Thoracic aorta (tissue), 2 donors: ENCODE measurements at places on chromosomes 11 and 22.

GRCh38 chr11:74033046-74033445 is 24.2 kb upstream of the UCP3 start:
- no peak for DNase-seq
- no peaks in the 10 kb centered on the region for H3K27me3 ChIP-seq
- H3K36me3 ChIP-seq = peaks cover 16% of the 10 kb centered on the region
- peaks cover 11% of the 10 kb centered on the region for H3K4me1 ChIP-seq
- no peak overlapping the region for H3K27ac ChIP-seq
- no peak overlapping the region for H3K4me3 ChIP-seq

DNA sequence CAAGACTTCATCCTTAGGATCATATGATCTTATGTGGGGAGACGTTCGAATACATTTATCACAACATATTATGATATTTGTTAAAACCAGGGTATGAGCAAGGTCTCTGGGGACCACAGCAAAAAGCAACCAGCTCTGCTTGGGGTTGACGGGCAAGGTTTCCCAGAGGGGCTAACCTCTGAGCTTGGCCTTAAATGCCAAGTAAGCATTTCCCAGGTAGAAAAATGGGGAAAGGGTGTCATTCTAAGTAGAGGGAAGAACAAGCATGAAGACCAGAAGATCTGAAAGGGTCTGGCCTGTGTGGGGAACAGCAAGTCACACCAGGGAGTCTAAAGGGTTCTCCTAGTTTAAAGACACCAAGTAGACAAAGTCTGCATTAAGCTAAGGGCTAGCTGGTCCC is 24.1 kb downstream of the CLMP start:
- no peak overlapping the region for H3K27ac ChIP-seq
- H3K27me3 ChIP-seq = no peaks in the 10 kb centered on the region
- peaks cover 44% of the 10 kb centered on the region for H3K4me1 ChIP-seq
- no peaks in the 10 kb centered on the region for H3K36me3 ChIP-seq
- no peak for DNase-seq

- H3K36me3 ChIP-seq = peaks cover 5% of the 10 kb centered on the region
- H3K27ac ChIP-seq = no peak overlapping the region
- H3K4me1 ChIP-seq = no peaks in the 10 kb centered on the region
Measured at GRCh38 chr22:46185283-46185682, 35.0 kb downstream of the PPARA start.

DNA sequence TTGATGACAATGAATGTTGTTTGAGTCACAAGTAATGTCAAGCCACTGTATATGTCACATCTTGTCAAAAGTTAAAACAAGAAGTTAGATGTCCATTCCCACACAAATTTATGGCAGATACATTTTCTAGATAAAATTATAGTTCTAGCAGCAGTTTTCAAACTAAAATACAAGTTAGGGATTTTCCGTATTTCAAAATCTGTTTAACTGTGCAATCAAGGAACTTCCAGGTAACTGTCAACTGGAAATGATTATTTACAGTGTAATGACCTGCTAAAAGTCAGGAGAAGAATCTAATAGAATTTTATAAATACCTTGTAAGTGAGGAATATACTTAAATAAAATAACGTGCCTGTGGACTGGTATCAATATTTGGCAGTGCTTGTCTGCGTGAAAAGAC is 111.5 kb downstream of the PDE3B start:
- H3K27ac ChIP-seq = no peak overlapping the region
- H3K4me3 ChIP-seq = no peak overlapping the region
- no peaks in the 10 kb centered on the region for H3K4me1 ChIP-seq
- no peak for DNase-seq
- H3K27me3 ChIP-seq = no peaks in the 10 kb centered on the region

DNA sequence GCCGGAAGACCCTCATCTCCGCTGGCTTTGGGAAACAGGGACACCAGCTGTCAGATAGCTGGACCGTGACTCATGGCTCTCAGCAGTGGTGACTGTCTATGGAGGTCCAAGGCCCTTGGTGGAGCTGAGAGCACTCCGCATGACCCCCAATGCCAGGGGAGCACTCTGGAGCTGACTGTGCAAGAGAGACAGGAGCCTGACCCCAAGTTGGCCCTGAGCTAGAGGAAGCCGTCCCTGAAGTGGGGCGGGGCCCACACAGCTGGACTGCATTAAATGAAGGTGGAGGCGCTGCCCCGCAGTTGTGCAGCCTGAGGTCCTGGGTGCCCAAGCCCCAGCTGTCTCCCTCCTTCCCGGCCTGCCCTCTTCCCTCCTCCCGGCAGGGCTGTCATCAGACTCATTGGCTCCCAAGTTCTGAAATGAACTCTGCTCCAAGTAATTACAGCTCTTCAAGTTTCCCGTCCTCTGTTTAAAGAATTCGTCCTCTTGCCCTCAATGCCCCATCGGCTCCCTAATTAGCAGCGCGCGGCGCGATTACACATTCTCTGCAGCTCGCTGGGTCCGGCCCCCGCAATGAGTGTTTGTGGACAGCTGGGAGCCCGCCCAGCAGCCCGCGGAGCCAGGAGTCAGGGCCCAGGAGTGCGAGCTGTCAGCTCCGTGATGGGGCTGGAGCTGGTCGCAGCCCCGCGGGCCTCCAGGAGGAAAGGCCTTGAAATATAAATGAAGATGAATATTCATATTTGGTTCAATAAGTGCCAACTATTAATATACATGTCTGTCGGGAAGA is 93.2 kb upstream of the LMO1 start:
- no peak overlapping the region for H3K27ac ChIP-seq
- DNase-seq = no peak
- no peaks in the 10 kb centered on the region for H3K4me1 ChIP-seq
- no peaks in the 10 kb centered on the region for H3K27me3 ChIP-seq
- no peak overlapping the region for H3K4me3 ChIP-seq

DNA sequence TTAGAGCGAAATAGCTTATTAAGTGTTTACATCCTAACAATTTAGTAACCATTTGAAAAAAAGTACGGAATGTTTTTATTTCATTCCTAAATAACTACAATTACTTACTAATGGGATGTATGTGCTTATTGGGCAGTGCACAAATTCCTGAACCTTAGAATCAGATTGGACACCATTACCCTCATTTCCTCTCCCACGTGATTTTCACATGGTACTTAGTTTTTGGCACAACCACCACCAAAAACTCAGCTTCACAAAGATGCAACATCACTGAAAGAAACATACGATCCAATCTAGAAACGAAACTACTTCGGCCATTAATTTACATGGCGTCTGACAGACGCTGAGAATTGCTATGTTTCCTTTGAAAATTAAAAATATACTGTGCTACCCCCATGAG is 81.5 kb downstream of the FBXO7 start:
- no peak for DNase-seq
- no peak overlapping the region for H3K4me3 ChIP-seq
- H3K27ac ChIP-seq = no peak overlapping the region
- no peaks in the 10 kb centered on the region for H3K36me3 ChIP-seq
- no peaks in the 10 kb centered on the region for H3K27me3 ChIP-seq

DNA sequence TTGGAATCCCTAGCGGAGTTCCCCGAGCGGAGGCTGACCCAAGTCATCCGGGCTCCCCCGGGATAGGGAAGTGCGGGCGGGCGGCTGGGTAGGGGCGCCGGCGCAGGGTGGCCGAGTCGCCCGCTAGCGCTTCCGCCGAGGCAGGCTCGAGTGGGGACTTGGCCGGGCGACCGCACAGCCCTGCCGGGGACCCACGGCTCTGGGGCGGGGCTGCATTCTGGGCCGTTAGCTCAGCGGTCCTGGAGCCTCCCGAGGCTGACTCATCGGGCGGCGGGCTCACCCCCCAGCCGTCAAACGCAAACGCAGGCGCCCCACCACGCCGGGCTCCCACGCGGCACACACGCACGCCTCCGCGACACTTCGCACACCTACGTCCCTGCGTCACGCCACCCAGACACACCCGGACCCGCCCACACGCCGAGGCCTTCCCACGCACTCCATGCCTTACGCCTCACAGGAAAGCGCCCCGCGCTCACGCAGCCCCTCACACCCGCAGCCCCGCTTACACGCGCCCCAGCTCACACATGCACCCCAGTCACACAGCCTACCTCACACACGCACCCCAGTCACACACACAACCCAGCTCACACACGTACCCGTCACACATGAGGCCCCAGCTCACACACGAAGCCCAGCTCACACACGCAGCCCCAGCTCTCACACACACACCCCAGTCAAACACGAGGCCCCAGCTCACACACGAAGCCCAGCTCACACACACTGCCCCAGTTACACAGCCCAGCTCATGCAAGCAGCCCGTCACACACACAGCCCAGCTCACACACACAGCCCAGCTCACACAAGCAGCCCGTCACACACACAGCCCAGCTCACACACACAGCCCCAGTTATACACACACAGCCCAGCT is 1.2 kb downstream of the PHLDB1 start:
- peaks cover under 1% of the 10 kb centered on the region for H3K36me3 ChIP-seq
- H3K4me3 ChIP-seq = peak overlapping the region; percentile 96
- H3K4me1 ChIP-seq = peaks cover 26% of the 10 kb centered on the region
- H3K27me3 ChIP-seq = no peaks in the 10 kb centered on the region

- no peak overlapping the region for H3K27ac ChIP-seq
- no peak overlapping the region for H3K4me3 ChIP-seq
- no peak for DNase-seq
- no peaks in the 10 kb centered on the region for H3K36me3 ChIP-seq
Measured at GRCh38 chr11:5846701-5847100, 5.0 kb upstream of the OR52E6 start.

DNA sequence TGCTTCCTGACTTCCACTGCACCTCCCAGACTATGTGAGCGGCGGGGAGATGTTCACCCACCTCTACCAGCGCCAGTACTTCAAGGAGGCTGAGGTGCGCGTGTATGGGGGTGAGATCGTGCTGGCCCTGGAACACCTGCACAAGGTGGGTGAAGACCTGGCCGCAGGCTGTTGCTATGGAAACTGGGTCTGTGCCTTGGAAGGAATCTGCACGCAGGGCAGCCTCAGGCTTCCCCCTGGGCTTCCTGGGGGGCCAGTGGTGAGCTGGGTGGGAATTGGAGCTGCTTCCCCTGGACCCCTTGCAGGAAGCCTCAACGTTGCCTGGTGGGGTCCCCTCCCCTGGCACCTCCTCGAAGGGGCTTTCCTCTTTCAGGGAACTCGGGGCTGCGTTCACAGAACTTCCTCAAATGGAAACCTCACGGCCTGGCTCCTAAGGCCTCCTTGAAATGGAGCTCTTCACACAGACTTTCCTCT is 1.5 kb downstream of the RPS6KA4 start:
- no peaks in the 10 kb centered on the region for H3K27me3 ChIP-seq
- H3K36me3 ChIP-seq = peaks cover 32% of the 10 kb centered on the region
- DNase-seq = no peak
- H3K4me3 ChIP-seq = peak overlapping the region; percentile 98

GRCh38 chr11:23995891-23996290 is 501.0 kb upstream of the LUZP2 start:
- no peaks in the 10 kb centered on the region for H3K4me1 ChIP-seq
- no peak for DNase-seq
- H3K27ac ChIP-seq = no peak overlapping the region
- no peaks in the 10 kb centered on the region for H3K36me3 ChIP-seq
- no peaks in the 10 kb centered on the region for H3K27me3 ChIP-seq
- H3K4me3 ChIP-seq = no peak overlapping the region

GRCh38 chr11:8564526-8564925 is 29.5 kb downstream of the STK33 start:
- H3K36me3 ChIP-seq = no peaks in the 10 kb centered on the region
- no peaks in the 10 kb centered on the region for H3K27me3 ChIP-seq
- no peak for DNase-seq
- H3K4me3 ChIP-seq = no peak overlapping the region
- no peak overlapping the region for H3K27ac ChIP-seq

GRCh38 chr22:16601437-16602223 is 9.0 kb upstream of the CCT8L2 start:
- peak overlapping the region; percentile 67 for H3K27ac ChIP-seq
- no peaks in the 10 kb centered on the region for H3K4me1 ChIP-seq

- no peaks in the 10 kb centered on the region for H3K36me3 ChIP-seq
- DNase-seq = no peak
- H3K27me3 ChIP-seq = no peaks in the 10 kb centered on the region
- no peak overlapping the region for H3K4me3 ChIP-seq
- no peaks in the 10 kb centered on the region for H3K4me1 ChIP-seq
Measured at GRCh38 chr11:131877246-131877942, 507.0 kb downstream of the NTM start.

GRCh38 chr11:131977231-131977630 is 606.8 kb downstream of the NTM start:
- H3K4me3 ChIP-seq = no peak overlapping the region

DNA sequence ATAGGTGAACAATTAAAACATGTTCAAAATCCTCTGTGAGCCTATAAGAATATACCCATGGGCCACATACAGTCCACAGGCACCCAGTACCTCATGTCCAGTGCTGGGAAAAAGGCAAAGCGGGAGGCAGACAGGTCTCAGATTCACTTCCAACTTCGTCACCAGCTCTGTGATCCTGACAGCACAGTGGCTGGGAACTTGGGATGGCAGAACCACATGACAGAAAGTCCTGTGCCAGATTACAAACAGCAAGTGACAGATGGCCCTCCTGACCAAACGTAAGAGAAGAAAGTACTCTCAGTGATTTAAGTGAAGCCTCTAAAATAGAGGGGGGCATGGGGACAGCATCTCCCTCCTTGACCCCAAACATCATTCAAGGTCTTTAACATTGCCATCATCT is 5.8 kb downstream of the SLC1A2 start:
- H3K27ac ChIP-seq = no peak overlapping the region
- H3K27me3 ChIP-seq = peaks cover 5% of the 10 kb centered on the region
- DNase-seq = no peak
- H3K36me3 ChIP-seq = no peaks in the 10 kb centered on the region
- H3K4me3 ChIP-seq = no peak overlapping the region
- peaks cover 3% of the 10 kb centered on the region for H3K4me1 ChIP-seq

DNA sequence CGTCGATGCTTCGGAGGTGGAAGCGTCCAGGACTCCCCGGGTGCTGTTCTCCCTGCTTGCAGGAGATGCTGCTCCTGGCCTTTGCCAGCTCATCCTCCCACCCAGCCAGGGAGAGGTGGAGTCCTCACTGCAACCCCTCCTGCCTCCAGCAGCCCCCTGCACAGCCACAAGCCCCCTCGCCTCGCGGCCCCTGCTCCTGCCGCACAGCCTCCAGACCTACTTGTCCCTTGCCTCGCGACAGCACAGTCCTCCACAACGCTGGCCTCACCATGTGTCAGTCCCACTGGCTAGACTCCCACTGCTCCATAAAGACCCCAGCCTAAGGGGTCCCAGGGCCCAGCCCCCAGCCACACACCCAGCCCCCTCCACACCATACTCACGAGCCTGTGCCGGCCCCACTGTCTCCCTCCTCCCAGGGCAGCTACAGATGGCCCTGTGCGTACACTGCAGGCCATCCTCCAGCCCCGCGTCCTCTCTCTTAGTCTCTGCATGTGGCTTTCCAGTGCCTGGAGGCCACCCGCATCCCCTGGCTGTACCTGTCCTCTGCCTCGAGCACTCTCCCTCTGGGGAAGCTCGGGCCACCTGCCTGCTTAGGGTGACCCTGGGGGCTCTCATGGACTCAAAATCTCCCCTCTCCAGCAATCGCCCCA is 91.5 kb downstream of the CELSR1 start:
- no peak for DNase-seq
- H3K4me3 ChIP-seq = no peak overlapping the region
- H3K36me3 ChIP-seq = no peaks in the 10 kb centered on the region
- no peak overlapping the region for H3K27ac ChIP-seq
- H3K27me3 ChIP-seq = no peaks in the 10 kb centered on the region
